Neural crest cell (in vitro differentiated cells): ENCODE measurements at places on chromosomes 11 and 22.

GRCh38 chr11:116906479-116906878 lies 69.1 kb upstream of the APOA1 start:
- DNase-seq: no peak

DNA sequence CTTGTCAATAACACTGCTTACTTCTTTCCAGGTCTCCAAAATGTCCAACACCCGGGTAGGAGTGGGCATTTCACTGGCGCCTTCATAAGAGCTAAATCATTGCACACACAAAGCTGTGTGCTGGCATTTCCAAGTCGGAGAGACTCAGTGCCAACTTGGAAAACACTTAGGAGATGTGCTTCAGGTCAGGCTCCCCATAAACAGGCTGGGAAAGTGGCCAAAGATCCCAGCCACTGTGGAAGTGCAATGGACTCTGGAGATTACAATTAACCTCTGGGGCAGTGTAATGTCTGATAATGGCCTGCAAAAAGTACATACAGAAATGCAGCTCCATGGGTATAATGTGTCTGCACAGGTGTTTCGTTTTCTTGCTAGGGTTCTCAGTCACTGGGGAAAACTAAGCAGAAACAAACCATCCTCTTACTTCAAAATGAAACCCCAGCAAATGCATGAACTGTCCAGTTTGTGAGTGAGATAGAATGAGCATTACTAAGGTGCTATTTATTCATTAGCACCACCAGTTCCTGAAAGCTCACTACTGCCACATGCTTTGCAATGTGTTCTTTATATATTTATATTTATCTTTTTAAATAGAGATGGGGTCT lies 79.0 kb downstream of the ABTB2 start:
- no peak for DNase-seq

GRCh38 chr22:22767876-22768602 lies 119.6 kb upstream of the IGLL5 start:
- no peak for DNase-seq

GRCh38 chr11:46279126-46280099 lies 2.0 kb downstream of the CREB3L1 start:
- no peak for DNase-seq

DNA sequence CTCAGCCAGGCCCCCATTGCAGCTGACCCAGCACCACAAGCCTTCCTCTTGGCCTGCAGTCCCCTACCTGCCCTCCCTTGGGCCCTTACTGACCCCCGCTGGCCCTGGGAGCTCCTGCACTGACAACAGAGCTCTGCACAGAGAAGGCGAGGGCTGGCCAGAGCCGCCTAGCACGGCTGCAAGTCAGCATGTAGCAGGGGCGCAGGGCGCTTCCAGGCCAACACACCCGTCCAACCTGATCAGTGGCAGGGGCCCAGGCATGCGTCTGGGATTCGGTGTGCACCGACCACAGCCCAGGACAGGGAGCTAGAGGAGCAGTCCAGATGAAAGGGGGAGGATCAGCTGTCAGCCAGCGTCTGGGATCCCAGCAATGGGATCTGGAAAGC lies 7.6 kb downstream of the WNT7B start:
- no peak for DNase-seq

- no peak for DNase-seq
Measured at GRCh38 chr11:12182676-12183541, 72.5 kb downstream of the MICAL2 start.

- DNase-seq: no peak
Measured at GRCh38 chr11:106683435-106683834, 334.8 kb downstream of the GUCY1A2 start.

DNA sequence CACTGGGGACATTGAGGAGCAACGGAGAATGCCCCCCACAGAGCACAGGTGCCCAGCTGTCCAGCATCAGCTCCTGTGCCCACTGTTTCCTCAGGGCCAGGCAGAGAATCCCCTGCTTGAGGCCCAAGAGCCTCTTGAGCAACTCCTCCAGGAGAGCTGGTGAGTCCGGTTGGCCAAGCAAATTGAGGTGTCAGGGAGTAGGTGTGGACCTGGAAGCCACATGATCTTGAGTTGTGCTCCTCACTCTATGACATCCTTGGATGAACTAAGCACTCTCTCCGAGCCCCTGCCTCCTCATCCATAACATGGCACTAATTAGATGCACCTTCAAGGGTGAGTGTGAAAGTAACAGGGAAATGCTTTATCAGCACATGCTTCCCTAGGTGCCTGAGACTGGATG lies 121.3 kb downstream of the DBX1 start:
- DNase-seq: no peak

GRCh38 chr11:114482114-114482513 lies 42.8 kb downstream of the REXO2 start:
- no peak for DNase-seq

- DNase-seq: no peak
Measured at GRCh38 chr11:127632546-127632945, 632.0 kb upstream of the KIRREL3 start.

DNA sequence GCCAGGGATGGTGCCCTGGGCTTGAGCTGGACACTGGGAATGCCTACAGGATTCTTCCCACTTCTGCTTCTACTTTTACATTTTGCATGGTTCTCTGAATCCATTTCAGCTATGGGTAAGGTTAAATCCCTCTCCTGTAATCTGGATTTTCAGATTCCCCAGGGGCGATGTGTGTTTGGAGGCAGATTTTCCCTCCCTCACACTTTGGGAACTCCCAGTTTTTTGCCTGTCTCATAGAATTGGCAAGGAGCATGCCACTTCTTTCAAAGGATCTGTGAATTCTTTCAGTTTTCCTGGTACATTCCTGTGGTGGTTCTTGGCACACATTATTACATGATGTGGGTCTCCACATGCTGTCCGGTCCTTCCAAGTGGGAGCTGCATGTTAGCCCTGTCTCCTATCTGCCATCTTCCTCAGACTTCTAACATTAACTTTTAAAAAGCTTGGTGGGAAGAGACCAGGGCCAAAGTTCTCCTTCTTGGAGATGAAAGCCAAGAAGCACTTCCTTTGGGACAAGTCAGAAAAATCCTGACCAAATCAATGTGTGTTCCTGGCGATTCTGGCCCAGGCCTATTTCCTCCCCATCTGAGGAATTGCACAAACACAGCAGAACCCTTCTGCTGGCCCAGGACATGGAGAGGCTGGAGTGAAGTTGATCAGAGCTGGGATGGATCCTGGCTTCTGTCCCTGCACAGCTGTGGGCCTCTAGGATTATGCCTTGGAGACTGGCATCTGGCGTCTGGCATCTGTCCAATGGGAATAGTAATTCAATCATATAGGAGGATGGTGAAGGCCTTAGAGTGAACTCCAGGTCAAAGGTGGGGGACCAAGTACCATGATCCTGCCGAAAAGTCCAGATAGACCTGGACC lies 5.4 kb upstream of the APOL2 start:
- DNase-seq: no peak

GRCh38 chr22:27088026-27088425 lies 430.6 kb downstream of the MIAT start:
- no peak for DNase-seq

DNA sequence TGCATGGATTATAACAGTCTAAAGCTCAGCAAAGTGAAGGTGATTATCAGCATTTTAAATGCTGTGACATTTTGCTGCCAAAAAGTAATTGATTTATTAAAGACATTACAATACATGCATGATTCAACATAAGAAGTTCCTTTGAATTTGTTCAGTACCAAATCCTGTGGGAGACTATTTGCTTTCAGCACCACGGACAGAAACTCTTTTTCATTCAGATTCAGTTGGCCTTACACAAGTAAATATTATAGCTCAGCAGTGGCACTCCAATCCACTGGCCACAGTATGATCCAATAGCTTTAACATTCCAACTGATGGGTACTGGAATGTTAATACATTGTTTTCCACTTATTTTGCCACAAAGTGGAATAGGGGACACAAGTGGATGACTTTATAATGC lies 806.7 kb downstream of the NTM start:
- DNase-seq: peak; percentile 23

DNA sequence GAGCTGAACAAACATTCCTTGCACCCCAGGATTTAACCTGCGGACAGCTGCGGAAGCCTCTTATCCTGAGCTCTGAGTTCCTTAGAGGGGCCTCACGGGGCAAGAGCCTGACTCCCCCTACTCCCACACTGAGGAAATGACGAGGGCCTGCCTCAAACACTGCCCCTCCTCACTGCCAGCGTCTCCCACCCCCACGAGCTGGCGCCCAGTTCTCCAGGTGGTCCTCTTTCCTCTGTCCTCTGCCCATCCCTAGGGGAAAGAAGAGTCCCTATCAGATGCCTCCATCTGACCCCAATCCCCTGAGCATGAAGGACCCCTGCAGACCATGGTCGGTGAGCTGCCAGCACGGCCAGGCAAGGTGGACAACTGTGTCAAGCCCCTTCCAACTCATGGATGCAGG lies 14.3 kb downstream of the CHST1 start:
- DNase-seq: no peak

DNA sequence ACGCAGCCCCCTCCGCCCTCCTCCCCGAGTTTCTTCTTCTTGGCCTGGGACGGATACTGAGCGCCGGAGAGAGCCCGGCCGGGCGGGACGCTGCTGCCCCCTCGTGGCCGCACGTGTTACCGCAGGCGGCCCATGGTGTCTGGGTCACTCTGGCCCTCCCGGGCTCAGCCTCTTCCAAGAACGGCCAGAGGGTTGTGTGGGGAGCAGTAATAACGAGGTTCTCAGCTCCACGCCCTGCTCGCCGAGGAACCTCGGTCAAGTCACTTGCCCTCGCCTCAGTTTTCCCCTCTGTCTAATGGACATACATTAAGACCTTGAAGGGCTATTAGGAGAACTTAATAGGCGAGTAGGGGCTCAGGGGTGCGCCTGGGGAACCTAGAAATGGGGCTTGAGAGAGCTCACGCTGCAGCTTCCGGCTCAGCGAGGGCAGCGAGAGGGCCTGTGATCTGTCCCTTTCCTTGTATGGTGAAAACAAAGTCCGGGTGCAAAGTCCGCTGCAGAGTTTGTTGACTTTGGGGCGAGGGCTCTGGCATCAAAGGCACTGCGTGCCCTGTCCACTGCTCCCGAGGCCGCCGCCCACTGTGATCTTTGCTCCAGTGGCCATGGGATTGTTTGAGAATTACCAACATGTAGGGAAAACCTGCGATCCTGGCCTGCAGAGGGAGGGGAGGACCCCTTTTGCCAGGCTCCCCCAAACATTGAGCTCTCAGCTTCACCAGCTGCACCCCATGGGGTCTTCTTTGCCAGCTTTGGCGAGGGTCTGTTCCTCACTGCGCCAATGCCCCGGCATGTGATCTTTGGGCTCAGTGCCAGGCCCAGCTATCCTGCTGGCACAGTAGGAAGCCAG lies 14.4 kb upstream of the LRP5 start:
- DNase-seq: peak; percentile 87

- no peak for DNase-seq
Measured at GRCh38 chr22:35605851-35606481, 11.2 kb downstream of the MB start.

- no peak for DNase-seq
Measured at GRCh38 chr11:126354631-126355323, 709 bp upstream of the ST3GAL4 start.

GRCh38 chr11:48141475-48142122 lies 75.0 kb upstream of the OR4B1 start:
- no peak for DNase-seq

DNA sequence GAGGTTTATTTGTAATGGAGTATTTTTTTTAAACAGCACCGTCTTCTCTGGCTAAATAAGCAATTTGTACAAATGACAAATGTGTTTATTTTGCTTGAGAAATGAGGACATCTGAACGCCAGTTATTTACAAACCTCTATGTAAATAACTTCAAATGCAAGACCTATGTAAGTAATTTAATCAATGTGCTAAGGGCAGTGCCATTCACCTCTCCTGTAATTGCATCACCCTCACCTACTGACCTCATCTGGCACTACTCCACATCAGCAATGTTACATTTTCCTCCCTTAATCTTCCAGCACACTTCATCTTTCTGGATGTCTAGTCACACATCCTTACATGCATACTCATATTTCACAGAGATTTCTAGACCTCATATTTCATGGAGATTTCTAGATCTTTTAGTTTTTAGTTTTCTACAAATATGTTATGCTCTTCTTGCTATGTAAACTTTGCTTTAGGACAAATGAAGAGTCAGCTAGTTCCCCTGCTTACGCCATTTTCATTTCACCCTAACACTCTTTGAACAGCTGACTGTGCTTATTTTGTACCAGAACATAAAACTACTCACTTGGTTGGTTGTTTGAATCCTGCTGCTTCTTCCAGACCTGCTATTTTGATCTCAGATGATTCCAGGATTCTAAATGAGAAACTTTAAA lies 238.6 kb downstream of the GRM5 start:
- no peak for DNase-seq

- no peak for DNase-seq
Measured at GRCh38 chr11:80519596-80520506, 1079.0 kb upstream of the TENM4 start.

GRCh38 chr11:14409891-14410290 lies 50.9 kb upstream of the RRAS2 start:
- DNase-seq: no peak

GRCh38 chr22:38489561-38490145 lies 16.5 kb downstream of the DDX17 start:
- no peak for DNase-seq

DNA sequence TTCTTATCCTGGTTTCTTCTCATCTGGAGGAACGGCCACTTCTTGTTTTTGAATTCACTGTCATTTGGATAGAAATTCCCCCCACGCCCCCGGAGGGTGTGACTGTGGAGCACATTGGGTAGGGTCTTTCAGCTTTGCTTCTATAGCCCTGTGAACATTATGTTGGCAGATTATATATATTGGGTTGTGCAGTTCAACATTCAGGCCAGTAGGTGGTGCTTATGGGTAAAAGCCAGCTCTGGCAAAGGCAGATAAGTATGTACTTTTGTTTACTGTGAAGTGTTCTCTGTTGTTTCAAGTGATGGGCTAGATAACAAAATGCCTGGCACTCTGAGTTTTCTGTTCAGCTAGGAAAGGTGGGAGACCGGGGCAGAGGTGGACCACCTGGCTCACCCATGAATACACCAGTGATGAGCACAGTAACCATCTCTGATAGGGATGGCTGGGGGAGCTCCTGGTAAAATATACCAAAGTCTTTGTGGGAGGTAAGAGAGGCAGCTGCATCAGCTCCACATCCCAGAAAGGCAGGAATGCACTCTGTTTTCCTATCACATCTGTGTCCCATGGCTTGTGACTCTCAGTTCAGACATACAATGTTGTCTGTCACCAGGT lies 1348.2 kb upstream of the RAG2 start:
- peak; percentile 30 for DNase-seq

- no peak for DNase-seq
Measured at GRCh38 chr11:3894128-3894731, 38.8 kb downstream of the STIM1 start.

- DNase-seq: no peak
Measured at GRCh38 chr11:83540728-83541127, 254.6 kb upstream of the CCDC90B start.

- no peak for DNase-seq
Measured at GRCh38 chr11:46845440-46845739, 690 bp downstream of the CKAP5 start.
